ENCODE measurements at places on chromosomes 2 and 18. TPM values are rescaled to one million over a fixed set of nuclear protein-coding genes. Genes with fewer than 3 reads are reported as not detected.

DNA sequence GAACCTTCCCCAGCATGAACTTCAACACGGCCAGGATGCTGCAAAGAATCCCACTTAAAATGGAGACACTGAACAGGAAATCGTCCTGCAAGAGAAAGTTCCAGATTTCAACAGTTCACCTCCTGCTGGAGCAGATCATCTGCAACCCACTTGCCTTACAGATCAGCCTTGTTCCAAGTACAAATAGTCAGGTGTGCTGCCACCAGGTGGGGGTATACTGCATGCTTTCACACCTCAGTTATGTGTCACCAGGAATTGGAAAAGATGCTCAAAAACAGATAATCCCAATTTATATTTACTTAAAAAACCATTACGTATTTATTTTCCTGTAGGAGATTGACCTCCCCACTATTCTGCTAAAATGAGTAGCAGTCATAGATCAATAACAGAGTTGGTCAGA, 212.3 kb downstream of the MGAT5 start:
- DNase-seq: no peak

DNA sequence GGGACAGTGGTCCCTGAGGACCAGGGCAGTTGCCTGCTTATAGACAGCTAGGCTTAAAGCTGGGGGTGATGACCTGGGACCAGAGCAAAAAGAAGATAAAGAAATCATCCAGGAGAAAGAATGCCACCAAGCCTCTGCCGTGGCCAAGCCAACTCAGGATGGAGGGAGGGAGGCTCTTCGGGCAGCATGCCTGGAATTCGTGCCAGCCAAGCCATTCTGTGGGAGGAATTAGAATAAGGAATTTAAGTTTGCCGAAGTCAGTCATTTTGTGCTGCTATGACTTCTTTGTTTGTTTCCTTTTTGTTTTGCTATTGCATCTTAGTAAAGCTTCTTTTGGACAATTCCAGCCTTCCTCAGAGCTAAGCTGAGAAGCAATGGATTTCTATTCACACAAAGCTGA, 124.1 kb downstream of the EN1 start:
- DNase-seq: no peak

- DNase-seq: no peak
These were observed 33.8 kb upstream of the CYP1B1 start for GRCh38 chr2:38109732-38110181.

DNA sequence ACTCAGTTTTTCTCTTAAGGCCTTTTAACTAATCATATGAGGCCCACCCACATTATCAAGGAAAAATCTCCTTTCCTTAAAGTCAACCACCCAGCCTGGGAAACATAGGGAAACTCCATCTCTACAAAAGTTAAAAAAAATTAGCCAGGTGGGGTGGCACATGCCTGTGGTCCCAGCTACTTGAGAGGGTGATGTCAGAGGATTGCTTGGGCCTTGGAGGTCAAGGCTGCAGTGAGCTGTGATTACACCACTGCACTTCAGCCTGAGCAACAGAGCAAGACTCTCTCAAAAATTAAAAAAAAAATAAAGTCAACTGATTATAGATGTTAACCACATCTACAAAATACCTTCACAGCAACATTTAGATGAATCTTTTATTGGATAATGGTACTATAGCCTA, 5.8 kb downstream of the DPYSL5 start:
- DNase-seq: no peak

Gene RUFY4
- total RNA-seq: not detected

Gene HOXD9
- not detected for total RNA-seq

GRCh38 chr2:1674766-1675397, 69.4 kb downstream of the PXDN start:
- no peak for DNase-seq

- no peak for DNase-seq
These were observed 55.3 kb upstream of the SULT1C3 start for GRCh38 chr2:108184419-108184818.

Gene SLC23A3
- total RNA-seq: 1.5 TPM
